NCI-H1436 treated with DMSO at 0.1 percent for 48 hours (cell line): ENCODE measurements at places on chromosomes 1 and 21.

DNA sequence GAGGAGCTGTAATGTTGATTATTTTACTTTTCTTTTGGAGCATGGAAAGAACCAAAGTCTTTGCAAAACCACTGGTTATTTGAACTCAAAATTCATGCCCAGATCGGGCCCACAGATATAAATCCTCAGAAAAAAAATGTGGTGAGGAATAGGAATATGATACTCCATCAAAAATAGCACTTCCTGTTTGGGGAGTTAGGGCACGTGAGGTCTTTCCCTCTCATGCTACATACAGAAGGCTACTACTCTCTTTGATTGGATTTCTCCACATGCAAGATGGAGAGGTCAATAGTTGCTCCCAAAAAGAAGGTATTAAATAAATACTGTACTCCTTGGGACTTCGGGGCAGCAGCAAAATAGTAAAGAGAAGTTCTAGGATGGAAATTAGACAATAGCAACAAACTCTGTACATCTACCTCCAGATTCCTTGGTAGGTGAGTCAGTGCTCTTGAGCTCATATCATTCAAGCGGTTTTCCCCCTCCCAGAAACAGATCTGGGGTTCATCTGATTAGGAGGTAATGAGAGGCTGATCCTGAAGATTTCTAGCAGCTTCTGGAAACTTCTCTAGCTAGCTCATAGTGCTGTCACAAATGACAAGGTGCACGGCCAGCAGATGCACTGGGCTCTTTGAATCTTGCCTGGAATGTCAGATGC lies 47.1 kb downstream of the SLC9C2 start:
- no peak for DNase-seq

DNA sequence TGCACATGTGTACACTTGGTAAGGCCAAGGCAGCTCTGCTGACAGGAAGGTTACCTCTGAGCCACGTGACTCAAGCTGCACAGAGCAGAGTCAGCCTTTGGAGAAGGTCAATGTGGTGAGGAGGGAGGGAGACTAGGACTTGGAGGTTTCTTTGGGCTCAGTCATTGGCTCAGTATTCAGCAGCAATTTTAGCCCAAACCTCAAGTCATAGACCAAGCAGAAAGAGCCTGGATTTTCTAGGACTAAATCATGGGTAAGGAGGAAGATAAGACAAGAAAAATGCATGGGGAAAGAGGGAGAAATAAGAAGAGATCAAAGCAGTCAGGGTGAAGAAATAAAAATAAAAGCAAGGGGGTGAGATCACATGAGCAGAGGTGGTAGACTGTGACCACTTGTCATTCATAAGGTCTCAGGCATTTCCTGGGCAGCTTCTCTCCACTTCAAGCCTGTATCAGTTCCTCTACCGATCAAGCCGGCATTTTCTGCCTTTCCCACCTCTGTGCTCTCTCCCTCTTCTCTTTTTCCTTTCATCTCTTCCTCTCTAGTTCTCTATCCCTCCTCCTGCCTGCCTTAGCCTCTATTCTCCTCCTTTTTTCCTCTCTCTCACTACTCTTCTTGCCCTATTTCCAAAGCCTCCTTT lies 51.7 kb upstream of the DUSP10 start:
- no peak for DNase-seq

DNA sequence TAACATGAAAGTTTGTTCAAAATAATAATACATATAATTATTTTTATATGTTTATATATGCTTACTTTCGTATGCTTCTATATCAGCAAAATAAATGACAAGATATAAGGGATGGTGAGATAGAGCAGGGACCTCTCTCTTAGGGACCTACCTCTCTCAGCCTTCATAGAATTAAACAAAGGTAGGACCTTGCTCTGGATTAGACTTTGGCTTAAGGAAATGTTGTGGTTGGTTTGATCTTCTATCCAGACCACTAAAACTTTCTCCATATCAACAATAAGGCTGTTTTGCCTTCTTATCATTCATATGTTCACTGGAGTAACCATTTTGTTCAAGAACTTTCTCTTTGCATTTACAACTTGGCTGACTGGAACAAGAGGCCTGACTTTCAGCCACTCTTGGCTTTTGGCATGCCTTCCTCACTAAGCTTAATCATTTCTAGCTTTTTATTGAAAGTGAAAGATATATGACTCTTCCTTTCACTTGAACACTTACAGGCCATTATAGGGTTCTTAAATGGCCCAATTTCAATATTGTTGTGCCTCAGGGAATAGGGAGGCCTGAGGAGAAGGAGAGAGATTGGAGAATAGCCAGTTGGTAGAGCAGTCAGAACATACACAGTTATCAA lies 14.4 kb downstream of the FRRS1 start:
- DNase-seq: no peak

DNA sequence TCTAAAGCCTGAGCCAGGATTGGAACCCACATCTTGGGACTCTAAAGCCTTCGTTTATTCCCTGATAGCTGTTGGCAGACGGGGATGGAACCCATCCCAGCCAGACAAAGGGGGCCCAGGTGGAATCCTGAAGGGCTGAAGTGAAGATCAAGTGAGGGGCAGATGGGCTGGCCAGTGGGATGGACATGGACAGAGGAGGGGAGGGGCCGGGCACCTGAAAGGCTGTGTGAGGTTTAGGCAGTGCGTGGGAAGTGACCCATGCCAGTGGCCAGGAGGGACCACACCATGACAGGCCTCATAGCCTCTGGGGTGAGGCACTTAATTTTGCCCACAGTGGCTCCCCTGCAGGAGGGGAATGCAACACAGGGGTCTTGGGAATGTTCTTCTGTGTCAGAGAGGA lies 44.6 kb upstream of the DMRTB1 start:
- no peak for DNase-seq

- no peak for DNase-seq
Measured at GRCh38 chr1:4179914-4180735, 280.1 kb upstream of the C1orf174 start.

- no peak for DNase-seq
Measured at GRCh38 chr1:205590457-205590768, 41.4 kb downstream of the ELK4 start.

- DNase-seq: no peak
Measured at GRCh38 chr21:35401476-35401875, 352.4 kb upstream of the RUNX1 start.

- no peak for DNase-seq
Measured at GRCh38 chr1:70458131-70458530, 47.1 kb downstream of the CTH start.

DNA sequence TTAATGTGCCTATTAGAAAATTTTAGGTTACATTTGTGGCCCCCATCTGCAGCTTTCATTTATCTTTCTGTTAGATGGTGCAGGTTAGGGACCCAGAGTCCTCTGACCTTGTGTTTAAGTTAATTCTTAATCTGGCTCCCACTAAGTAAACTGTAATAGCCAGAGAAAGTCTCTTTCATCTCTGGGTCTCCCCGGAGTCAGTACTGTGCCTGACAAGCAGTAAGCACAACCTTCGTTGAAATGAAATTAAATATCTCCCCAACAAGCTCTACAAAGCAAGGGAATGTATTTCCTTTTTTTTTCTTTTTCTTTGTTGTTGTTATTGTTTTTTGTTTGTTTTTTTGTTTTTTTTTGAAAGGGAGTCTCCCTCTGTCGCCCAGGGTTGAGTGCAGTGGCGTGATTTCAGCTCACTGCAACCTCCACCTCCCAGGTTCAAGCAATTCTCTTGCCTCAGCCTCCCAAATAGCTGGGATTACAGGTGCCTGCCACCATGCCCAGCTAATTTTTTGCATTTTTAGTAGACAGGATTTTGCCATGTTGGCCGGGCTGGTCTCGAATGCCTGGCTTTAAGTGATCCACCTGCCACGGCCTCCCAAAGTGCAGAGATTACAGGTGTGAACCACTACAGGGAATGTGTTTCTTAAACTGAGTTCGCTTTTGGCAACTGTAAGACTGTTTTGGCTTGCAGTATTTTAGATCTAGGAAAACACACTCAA lies 81.6 kb downstream of the HHIPL2 start:
- no peak for DNase-seq

DNA sequence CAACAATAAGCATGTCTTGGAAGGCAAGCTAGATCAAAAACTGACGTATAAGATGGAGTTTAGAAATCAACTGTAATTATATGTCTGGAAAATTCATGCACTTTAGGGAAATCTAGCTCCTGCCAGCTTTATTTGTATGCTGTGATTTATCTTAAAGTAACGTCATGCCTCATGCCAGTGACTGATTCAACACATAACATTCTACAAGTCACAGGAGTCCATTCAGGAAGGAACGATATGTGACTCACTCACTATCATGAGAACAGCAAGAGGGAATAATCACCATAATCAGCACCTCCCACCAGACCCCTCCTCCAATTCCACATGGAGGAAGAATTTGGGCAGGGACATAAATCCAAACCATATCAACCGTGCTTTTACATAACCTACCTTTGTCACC lies 682.4 kb upstream of the ADAMTS5 start:
- DNase-seq: no peak

DNA sequence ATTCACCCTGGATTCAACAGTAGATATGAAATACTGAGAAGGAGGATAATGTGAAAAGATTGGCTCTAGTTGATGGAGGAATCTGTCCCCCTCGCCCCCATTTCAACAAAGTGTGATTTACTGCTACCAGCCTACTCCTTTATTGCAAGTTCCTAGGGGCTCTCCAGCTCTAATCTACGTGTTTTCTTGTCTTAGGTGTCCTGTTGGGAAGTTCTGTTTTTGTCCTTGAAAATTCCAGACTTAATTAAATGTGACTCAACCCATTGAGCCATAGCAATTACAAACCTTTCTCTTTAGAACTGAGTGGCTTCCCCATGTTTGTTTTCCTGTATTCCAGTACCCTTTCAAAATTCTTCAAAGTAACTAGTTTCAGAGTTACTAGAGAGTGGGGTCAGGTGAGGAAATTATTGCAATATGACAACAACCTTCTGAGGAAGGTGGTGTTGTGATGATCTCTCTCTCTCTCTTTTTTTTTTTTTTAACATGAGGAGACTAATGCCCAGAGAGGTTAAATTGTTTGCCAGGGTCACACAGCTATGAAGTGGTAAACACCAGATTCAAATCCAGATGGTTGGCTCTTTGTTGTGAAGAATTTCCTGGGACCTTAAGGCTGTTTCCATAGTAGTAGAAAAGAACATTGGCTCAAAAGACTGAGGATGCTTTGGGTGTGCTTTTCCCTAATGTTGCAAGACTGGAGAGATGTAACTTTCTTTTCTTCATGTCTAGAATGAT lies 3.5 kb downstream of the RGL1 start:
- DNase-seq: no peak
